Peyer's patch (tissue), 4 donors: ENCODE measurements at places on chromosomes 6 and 20. TPM values are rescaled to one million over a fixed set of nuclear protein-coding genes. Genes with fewer than 3 reads are reported as not detected.

The LGSN gene
- total RNA-seq = not detected

DNA sequence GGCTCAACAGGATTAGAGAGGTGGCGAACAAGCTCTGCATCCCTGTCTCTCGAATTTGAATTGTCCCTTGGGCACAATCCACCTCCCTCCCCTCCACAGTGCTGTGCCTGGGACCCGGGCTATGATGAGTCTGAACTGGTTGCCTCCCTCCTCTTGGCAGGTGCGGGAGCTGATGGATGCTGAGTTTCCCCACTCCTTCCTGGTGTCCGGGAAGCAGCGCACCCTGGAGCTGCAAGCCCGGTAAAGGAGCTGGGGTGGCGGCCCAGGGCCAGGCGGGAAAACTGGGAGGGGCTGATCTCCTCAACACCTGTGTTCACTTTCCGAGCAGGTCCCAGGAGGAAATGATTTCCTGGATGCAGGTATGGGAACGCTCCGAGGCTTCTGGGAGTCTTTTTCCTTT is 14.9 kb downstream of the FGD2 start:
- no peaks in the 10 kb centered on the region for H3K27me3 ChIP-seq
- no peaks in the 10 kb centered on the region for H3K4me1 ChIP-seq
- DNase-seq = no peak
- no peak overlapping the region for H3K4me3 ChIP-seq

DNA sequence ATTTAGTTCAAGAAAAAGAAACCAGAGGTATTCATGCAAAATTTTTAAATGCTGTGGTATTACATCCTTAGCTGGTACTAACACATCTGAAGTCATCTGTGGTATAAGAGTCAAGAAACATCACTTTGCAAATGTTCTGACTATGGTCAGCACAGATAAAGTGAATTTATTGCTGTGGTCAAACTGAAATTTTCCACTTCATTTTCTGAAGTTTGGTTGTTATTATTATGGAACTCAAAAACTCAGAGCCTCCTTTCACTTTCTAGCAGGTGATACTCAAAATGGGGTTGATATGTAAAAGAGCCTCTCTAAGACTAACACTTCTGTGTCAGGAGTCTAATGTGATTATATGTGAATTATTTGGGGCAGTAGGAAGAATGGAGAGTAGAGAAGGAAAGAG is 257.8 kb downstream of the RNGTT start:
- H3K4me3 ChIP-seq = no peak overlapping the region
- H3K36me3 ChIP-seq = no peaks in the 10 kb centered on the region
- no peak overlapping the region for H3K27ac ChIP-seq
- H3K4me1 ChIP-seq = no peaks in the 10 kb centered on the region

The COL19A1 gene
- 0.35 TPM for total RNA-seq

DNA sequence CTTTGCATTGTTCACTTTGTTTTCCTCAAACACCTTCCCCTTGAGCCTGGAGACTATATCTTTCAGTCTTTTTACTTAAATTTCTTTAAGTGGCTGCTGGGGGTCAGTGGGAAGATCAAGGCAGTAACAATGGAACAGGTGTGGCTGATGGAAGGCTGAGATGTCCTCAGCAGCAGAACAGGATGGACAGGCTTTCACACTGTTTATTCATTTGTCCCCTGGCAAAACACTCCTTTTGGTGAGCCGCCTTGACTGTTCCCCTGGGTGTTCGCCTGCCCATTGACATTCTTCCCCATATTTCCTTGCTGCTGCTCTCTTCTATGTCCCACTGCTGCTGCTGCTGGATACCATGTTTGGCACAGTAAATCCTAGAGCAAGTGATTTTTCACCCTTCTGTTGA is 38.1 kb downstream of the RNF144B start:
- no peak for DNase-seq
- no peak overlapping the region for H3K27ac ChIP-seq
- no peaks in the 10 kb centered on the region for H3K27me3 ChIP-seq
- no peak overlapping the region for H3K4me3 ChIP-seq
